ENCODE measurements at places on chromosomes 5 and 9. TPM values are rescaled to one million over a fixed set of nuclear protein-coding genes. Genes with fewer than 3 reads are reported as not detected.

DNA sequence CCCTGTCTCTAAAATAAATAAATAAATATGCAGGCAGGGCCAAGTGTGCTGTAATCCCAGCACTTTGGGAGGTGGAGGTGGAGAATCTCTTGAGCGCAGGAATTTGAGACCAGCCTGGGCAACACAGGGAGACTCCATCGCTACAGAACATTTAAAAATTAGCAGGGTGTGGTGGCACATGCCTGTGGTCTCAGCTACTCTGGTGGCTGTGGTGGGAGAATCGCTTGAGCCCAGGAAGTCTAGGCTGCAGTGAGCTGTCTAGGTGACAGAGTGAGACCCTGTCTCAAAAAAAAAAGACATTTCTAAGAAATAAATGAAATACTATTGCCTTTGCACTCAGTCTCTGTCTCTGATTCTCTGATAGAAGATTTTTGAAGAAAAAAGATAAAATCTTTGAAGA lies 1.2 kb upstream of the PCDHGA10 start:
- no peak for DNase-seq

DNA sequence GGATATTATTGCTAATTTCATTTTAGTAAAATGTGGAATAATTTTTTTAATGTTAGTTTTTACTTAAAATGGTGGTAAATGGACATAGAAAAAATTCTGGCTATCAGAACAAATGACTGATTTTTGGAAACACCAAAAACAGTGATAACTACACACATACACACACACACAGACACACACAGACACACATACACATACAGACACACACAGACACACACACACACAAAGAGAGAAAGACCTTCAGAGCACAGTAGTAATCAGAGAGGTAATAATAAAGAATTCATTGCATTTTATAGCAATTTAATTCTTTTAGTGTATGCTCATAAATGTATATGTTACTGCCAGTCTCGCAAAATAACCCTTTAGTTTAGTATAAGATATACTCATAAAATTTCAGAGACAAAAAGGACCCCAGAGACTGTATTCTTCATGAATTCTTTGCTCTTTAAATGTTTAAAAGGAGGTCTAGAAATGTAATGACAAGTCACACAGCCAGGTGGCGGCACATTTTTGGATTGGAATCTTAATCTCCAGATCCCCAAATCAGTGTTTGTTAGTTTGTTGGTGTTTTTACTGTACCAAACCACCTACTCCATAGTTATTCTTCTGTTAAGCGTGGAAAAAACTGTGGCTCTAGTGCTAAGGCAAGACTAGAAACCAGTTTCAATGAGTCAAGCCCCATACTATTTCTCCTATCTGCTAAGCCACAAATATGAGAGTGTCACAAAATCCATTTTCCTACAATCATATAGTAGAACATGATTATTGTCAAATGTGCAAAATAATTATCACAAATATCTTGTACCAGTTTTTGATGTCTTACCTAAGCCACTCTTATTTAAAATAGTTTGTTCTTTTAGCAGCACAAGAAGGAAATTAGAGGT lies 109.9 kb downstream of the EDIL3 start:
- peak; percentile 62 for DNase-seq

- DNase-seq = no peak
These were observed 289.7 kb upstream of the SEMA6A start for GRCh38 chr5:116864157-116864837.

DNA sequence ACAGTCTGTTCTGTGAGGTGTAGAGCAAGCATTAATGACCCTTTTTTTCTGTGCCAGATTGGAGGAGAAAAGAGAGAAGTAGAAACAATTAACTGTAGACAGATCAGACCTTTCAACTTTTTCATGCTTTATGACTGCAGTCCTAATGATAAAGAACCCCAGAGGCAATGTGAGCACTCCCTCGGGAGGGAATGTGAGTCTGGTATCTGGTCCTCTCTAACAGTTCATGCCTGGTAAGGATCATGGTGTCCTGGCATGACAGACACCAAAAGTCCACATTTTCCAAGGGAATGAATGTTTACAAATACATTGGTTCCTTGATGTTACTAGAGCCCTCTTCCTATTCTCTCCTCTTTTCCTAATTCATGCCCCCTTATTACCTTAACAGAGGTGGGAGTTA lies 70.3 kb downstream of the MTAP start:
- DNase-seq = no peak

- DNase-seq = peak; percentile 36
These were observed 48.8 kb upstream of the SLC25A51 start for GRCh38 chr9:37952731-37953130.

Gene OSTF1
- total RNA-seq = 23.5 TPM

Gene TEK
- total RNA-seq = 23.6 TPM
